ENCODE measurements at places on chromosomes 5 and 9.
A peak's percentile ranks its signal among the peaks of the same experiment; 100 is the strongest.

- DNase-seq, result peak; percentile 27
Observed at GRCh38 chr5:132655821-132656773, 1.9 kb upstream of the IL13 start.

- no peak for DNase-seq
Observed at GRCh38 chr9:117232281-117232680, 182.6 kb downstream of the ASTN2 start.

DNA sequence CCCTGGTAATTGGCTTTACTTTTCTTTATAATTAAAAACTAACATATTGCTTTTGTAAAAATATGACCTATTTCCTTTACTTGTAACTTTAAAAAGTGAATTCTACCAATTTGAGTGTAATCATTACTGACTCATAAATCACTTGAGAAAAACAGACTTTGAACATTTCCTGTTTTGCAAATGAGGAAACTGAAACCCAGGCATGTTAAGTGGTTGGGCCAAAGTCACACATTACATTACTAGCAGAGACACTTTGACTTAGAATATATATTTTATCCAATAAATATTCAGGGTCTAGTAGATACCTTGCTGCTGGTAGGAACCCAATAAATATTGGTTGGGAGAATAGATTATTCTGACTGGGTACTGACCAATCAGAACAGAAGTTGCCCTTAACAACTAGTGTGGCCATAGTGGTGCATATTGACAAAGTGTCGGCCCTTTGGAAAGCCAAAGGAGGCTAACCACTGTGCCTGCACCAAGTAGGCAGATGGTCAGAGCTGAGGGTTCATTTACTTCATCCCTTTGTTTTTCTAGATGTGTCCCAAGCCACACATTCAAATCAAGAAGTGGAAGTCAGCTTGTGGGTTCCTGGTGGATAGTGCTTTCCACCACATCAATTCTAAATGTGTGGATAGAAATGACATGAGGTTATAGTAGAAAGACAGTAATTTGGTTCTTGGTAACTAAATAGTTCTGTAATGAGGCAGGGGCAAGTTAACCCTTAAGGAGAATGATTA, 365.1 kb upstream of the RIOK2 start:
- no peak for DNase-seq

GRCh38 chr5:153641183-153641688, 150.8 kb downstream of the GRIA1 start:
- DNase-seq, result no peak

- DNase-seq, result no peak
Observed at GRCh38 chr5:135955525-135955924, 742 bp upstream of the LECT2 start.

- DNase-seq, result no peak
Observed at GRCh38 chr5:133225671-133226152, 173.9 kb downstream of the HSPA4 start.

DNA sequence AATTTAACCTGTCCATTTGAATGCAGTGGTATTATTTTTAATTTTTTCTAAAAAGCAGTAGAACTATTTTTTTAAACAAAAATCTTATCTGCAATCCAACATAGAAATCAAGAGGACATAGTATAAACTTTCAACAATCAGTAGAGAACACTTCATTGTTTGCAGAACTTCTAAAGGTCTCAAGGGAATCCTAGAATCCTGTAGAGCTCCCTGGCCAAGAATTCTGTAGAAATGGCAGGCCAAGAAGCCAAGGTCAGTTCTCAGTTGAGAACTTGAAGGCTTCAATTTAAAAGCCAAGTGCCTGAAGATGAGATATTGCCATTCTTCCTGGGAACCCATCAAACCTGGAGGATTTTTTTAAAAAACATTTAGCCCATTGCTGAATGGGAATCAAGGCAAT, 199.2 kb upstream of the KLF4 start:
- DNase-seq, result no peak

DNA sequence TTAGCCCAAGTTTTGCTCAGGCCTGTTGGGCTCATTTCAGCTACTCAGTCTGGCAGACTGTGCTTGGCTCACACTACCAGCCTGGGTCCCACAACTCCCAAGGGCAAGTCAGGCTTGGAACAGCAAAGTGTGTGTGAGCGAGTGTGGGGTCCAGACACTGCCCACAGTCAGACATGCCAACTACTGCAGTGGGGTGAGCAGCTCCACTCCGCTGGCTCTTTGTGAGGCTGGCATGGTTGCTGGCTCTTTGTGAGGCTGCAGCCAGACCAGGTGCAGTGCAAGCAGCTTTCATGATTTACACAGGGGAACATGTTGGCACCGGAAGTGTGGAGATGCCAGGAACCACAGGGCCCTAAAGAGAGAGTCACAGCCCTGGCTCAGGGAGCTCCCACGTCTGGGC, 606.7 kb upstream of the FAM174A start:
- no peak for DNase-seq

DNA sequence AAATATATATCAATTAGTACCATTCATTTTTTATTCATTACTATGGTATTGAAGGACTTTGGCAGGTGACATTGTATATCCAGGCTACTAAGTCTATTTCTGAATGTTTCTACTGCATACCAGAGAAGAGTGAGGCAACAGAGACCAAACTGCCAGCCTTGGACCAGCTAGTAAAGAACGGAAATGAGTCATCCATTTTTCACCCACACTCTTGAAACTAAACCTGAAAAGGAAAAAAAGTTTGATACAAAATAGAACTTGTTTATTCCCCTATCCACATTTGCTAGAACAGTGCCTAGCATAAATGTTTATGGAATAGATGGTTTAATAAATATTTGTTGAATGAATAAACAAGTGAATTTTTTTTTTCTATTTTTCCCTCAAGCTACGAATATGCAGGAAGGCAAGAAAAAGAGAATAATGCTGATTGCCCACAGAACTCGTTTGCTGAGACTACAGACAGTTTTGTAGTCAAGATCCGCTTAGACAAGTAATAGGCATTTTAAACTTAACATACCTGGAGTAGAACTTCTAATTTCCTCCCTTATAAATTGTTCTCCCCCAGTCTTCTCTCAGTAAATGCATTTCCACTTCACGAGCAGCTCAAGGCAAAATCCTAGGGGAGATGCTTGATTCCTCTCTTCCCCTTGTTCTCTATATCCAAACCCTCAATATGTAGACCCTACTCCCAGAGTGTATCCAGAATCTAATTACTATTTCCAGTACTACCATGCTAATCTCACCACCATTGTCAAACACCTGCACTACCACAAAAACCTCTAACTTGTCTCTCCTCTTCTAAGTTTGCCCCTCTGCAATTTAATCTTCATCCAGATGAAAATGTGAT, 146.2 kb upstream of the RASA1 start:
- no peak for DNase-seq

DNA sequence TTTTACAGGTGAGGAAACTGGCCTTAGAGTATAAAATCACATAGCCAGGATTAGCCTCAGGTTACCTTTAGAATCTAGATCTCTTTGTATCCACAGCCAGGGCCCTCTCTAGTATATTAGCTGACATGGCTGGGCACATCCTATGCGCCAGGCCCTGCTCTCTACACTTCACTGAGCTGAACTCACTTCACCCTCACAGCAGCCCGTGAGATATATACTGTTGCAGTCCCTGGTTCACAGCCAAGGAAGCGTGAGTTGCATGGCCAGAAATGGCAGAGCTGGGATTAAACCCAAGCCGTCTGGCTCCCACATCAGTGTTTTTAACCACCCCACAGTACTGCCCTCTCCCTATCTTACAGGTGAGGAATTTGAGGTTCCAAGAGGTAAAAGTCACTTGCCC, 58.4 kb downstream of the DAB2IP start:
- DNase-seq, result no peak

DNA sequence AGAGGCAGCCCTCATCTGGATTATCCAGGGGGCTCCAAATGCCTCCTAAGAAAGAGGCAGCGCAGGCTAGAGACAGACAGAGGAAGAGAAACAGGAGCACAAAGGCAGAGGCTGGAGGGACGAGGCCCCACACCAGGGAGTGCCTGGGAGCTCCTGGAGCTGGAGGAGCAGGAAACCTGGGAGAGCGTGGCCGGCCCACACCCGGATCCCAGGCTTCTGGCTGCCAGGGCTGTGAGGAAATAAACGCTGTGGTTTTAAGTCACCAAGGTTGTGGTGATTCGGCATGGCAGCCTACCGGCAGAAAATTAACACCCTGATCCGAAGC, 165.5 kb downstream of the OLFM1 start:
- no peak for DNase-seq

DNA sequence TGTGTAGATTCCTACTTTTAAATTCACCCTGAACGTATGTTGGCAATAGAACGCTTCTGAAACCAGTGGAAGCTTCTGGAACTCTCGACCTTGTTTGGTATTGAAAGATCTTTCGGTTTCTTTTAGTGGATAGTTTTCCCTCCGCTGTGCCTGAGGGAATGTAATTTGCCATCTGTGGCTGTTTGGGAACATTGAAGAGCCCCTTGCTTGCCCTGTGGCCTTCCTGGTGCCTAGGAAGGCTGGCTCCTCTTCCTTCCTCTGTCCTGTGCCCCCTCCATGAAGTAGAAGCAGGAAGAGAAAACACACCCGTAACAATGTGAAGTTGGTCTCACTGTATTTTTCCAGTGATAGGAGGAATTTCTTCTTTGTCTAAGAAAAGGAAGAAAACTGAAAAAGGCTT, 274.3 kb downstream of the AOPEP start:
- DNase-seq, result no peak

GRCh38 chr5:14917719-14918118, 46.1 kb upstream of the ANKH start:
- no peak for DNase-seq

GRCh38 chr9:36486933-36487481, 85.7 kb upstream of the MELK start:
- DNase-seq, result peak; percentile 9

DNA sequence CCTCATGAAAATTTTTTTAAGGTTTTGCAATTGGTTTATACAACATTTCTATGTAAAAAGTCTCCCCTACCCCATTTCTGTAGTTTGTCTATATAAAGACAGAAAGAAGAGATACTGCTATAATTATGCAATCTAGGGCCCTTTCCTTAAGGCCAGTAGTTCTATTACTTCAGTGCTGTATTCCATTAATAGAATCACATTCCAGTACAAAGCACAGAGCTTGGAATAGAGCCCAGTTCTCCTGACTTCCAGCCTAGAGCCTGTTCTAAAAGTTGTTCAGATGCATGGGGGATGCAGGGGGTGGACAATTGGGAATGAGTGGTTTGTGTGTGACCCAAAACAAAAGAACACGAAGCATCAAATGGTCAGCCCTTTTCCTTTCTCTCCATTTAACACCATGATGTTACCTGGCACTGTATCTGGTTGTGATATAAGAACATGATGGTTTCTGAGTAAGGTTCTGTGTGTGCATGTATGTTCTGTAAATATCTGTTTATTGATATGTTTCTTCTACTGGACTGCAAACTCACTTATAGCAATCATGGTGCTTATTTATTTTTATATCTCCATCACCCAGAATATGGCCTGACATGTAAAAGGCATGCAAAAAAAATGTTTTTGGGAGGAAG, 8.2 kb upstream of the GRAMD2B start:
- DNase-seq, result no peak

Measured in stimulated activated CD4-positive, alpha-beta T cell treated with anti-CD3 and anti-CD28 coated beads, Interleukin-1b, Interleukin-23, amount 100 ng/mL, for 1 hour (primary cell).